GDM1 (cell line): ENCODE measurements at places on chromosomes 1 and 21.
A peak's percentile ranks its signal among the peaks of the same experiment; 100 is the strongest.

DNA sequence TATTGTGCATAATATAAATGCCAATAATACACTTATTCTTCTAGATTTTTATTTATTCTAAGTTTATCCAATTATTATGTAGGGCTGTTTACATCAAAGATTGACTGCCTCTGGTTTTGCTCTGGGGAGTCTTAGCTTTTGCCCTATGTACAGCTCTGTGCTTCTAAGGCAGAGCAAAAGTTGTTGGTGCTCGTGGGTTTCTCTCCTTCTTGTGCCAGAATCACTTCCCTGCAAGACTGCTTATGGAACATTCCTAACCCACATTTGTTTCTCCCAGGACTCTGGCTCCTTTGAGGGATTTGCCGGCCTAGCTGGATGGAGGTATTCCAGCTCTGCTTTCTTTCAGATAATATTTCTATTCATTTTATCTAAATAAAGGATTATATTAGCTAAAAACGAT, 849.1 kb downstream of the USP25 start:
- no peak for DNase-seq

GRCh38 chr1:152148981-152149380, 10.0 kb downstream of the RPTN start:
- DNase-seq, result no peak

DNA sequence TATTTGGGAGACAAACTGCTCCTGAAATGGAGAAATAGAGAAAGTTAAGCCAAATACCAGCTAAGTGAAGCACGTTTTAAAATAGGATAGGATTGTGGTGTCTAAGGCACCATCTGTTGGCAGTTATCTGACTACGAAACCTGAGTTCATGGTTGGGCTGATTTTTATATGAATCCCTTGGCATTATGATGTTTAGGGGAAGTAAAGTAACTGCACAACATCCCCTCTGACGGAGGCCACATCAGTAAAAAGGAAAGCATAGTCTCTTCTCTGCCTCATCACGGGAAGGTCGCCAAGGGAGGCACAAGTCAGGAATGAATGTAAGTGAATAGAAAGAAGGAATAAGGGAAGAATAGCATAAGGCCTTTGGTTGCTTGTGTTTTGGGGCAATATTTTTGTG, 128.0 kb downstream of the PRRX1 start:
- DNase-seq, result no peak

- DNase-seq, result no peak
Observed at GRCh38 chr1:180043785-180044184, 89.2 kb downstream of the CEP350 start.

DNA sequence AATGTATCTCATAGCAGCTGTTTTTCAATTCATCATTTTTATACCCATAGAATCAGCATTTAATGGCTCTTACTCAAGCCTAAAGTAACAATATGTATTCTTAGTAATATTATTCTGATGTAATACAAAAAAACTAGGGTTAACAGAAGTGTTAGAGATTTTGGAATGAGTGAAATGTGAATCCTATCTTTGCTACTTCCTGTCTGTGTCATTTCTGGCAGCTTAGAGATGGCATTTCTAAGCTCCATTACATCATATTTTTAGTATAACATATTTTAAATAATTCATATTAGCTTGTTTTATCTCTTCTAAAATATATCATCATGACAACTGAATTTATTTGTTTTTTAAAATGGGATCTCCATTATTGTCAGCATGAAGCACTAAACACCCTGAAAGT, 90.2 kb downstream of the LRRC7 start:
- DNase-seq, result no peak

GRCh38 chr1:84096176-84096575, 47.9 kb upstream of the PRKACB start:
- DNase-seq, result no peak

DNA sequence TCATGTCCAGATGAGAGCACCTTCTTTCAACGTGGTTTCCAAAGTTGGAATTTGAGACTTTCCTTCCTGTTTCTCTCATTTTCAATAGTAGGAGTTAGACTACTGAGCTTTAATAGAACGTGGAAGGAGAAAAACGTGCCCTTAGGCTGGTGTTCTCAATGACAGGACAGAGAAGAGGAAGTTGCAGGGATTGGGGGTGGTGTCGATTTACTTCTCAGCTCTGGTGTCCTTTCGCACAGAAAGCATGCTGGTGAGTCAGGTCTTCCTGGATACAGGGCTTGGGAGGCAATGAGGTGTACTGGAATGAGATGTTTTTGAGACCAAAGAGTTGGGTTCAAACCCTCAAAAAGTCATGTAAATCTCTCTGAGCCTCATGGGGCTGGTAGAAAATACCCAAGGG, 67.1 kb downstream of the HIVEP3 start:
- DNase-seq, result peak; percentile 61

- DNase-seq, result no peak
Observed at GRCh38 chr21:16422702-16423101, 692.9 kb downstream of the USP25 start.

GRCh38 chr1:36034692-36035091, 49.2 kb upstream of the TEKT2 start:
- peak; percentile 24 for DNase-seq

- DNase-seq, result peak; percentile 66
Observed at GRCh38 chr1:58619286-58620054, 42.4 kb upstream of the TACSTD2 start.
